EH (cell line): ENCODE measurements at places on chromosomes 1 and 21.
A peak's percentile ranks its signal among the peaks of the same experiment; 100 is the strongest.

DNA sequence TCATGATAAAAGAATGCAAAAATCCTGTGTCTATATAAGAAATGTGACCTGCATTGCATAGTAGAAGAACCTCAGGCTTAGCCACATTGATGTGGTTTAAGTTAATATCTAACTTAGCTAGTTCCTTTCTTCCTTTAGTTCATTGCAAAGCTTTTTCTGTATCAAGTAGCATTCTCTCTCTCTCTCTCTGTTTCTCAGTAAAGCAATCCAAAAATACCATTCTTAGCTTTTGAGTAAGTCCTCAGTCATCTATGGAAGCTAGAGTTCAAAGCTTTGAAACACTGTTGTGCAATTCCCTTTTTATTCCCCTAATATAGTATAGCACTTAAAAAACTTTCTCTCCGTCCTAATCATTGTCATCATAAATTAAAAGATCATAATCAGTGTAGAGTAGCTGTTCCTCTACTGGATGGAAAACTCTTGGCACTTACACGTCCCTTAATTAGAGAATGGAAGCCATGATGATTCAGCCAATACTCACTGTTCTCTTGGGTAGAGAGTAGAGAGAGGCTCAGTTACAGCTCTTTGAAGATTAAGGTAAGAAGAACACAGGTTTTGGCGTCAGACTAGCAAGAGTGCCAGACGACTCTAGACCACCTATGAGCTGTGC lies 350.3 kb upstream of the LYPLAL1 start:
- peak; percentile 97 for DNase-seq

DNA sequence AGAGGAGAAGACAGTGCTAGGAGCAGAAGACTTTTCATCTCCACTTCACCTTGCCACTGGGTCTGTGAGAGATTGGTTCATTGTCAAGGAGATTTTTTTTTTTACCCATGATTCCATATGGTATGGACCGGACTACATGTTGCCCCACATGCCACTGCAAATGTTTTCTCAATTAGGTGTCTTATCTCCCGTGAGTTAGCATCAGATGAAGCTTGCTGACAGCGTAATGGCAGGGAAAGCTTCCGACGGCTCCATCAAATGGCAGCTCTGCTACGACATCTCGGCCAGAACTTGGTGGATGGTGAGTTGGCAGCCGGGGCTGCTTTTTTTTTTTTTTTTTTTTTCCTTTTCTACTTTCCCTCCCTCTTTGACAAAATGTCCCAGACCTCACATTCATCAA lies 217.2 kb upstream of the NFIA start:
- DNase-seq = no peak

DNA sequence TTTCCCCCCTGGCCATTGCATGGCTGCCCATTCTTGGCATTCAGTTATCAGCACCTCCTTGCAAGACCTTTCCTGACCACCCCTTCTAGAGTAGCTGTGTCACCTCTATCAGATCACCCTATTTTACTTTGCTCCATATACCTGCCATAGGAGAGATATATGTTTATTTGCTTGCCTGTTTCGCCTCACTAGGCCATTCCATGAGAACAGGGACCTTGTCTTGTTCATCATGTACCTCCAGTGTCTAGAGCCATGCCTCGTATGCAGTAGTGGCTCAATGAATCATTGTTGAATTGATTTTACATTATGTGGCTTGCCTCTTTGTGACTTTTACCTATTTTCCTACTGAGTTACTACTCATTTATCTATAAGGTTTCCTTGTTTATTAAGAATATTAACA lies 26.4 kb upstream of the PADI2 start:
- DNase-seq = no peak

DNA sequence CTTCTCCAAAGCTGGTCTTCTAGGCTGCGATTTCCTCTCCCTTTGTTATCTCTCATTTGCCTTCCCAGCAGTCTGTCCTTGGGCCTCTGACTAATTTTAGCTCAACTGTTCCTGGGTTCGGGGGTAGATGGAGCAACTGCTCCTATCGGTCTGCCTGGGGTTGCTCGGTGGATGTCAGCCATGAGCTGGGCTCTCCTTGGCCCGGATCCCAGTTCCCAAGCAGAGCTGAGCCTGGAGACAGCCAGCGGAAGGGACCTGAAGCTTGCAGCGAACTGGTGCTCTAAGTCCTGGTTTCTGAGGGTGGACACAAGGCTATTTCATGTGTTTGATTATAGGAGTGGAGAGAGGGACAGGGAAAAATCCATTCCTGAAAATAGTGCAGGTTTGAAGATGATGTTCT lies 423.0 kb downstream of the RPS6KC1 start:
- no peak for DNase-seq

DNA sequence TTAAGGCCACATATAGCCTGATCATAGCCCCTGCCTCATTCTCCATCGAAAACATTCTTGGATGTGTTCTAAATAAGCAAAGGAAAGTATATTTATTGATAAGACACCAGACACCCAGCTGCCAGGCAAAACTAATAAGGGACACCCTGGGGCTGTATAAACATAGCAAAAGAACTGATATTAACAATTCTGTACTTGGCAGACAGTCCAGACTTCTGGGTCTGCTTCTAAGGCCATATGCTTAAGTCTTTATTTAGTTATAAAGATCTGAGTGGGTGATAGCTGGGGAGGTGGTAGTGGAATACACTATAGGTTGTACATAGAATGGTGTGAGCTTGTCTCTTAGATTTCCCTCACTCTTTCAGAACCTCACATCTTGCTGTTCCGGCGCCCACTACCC lies 3.9 kb downstream of the CKS1B start:
- DNase-seq = no peak

DNA sequence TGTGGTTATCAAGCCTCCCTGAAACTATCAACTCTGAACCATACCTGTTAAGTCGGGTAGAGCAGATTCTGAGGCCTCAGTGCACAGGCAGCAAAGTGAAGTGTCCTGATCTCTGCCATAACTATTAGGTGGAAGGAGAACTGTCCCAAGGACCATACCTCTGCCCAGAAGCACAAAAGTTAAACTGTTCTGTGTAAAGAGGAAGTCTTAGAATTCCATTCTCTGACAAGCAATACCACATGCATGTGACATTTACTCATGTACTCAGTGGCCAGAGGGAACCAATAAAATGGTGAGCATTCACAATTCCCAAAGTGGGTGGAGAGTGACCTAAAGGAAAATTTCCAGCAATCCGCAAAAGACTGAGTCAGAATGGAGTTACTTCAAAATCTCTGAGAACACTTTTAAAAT lies 61.0 kb downstream of the TOR3A start:
- DNase-seq = peak; percentile 98

- peak; percentile 83 for DNase-seq
These were observed 9.1 kb downstream of the NHLH1 start for GRCh38 chr1:160375788-160376524.

- no peak for DNase-seq
These were observed 735.9 kb downstream of the KCNT2 start for GRCh38 chr1:195872376-195872775.

GRCh38 chr21:40334159-40334558 lies 466.9 kb downstream of the PCP4 start:
- DNase-seq = no peak

GRCh38 chr1:77582905-77583304 lies 99.6 kb downstream of the ZZZ3 start:
- no peak for DNase-seq

DNA sequence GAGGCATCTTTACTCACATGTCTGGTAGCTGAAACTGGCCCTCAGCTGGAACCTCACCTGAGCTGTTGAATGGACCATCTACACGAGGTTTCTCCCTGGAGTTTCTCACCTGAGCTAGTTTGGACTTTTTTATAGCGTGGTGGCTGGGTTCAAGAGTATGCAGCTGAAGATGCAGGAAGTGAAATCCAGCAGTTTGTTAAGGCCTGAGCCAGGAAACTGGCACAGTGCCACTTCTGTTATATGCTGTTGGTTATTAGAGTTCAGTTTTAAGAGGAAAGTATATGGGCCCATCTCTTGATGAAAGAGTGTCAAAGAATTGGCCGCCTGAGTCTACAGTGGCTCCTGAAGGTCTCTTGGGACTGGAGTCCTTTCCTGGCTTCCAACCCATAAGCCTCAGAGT lies 35.6 kb downstream of the STUM start:
- no peak for DNase-seq

GRCh38 chr1:247482747-247483146 lies 24.8 kb upstream of the OR2B11 start:
- DNase-seq = peak; percentile 10

- no peak for DNase-seq
These were observed 41.4 kb downstream of the ELK4 start for GRCh38 chr1:205590457-205590768.

GRCh38 chr1:179798213-179798863 lies 55.2 kb downstream of the FAM163A start:
- no peak for DNase-seq

GRCh38 chr21:32687643-32688345 lies 40.0 kb downstream of the SYNJ1 start:
- DNase-seq = no peak

DNA sequence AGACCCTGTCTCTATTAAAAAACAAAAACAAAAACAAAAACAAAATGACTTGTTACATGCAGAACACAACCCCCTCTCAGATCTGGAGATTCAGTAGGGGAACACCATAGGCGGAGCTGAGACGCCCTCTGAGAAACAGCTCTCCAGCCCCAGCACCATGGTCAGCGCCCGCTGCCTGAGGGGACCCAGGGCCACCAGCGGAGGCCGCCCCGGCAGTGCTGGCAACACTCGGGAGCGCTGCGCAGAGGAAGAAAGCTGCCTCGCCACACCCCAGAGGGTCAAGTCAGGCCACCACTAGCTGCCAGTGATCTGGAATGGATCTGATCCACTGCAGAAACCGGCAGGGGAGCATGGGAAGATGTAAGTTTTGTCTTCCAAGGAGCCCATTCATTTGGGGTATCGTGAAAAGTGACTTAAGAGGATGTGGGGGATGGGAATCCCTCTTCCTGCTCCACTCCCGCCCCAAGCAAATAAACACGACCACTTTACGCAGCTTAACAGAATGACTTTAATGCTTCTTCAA lies 3.1 kb downstream of the ACTA1 start:
- peak; percentile 65 for DNase-seq

GRCh38 chr21:17195976-17196375 lies 316.9 kb upstream of the CXADR start:
- no peak for DNase-seq

DNA sequence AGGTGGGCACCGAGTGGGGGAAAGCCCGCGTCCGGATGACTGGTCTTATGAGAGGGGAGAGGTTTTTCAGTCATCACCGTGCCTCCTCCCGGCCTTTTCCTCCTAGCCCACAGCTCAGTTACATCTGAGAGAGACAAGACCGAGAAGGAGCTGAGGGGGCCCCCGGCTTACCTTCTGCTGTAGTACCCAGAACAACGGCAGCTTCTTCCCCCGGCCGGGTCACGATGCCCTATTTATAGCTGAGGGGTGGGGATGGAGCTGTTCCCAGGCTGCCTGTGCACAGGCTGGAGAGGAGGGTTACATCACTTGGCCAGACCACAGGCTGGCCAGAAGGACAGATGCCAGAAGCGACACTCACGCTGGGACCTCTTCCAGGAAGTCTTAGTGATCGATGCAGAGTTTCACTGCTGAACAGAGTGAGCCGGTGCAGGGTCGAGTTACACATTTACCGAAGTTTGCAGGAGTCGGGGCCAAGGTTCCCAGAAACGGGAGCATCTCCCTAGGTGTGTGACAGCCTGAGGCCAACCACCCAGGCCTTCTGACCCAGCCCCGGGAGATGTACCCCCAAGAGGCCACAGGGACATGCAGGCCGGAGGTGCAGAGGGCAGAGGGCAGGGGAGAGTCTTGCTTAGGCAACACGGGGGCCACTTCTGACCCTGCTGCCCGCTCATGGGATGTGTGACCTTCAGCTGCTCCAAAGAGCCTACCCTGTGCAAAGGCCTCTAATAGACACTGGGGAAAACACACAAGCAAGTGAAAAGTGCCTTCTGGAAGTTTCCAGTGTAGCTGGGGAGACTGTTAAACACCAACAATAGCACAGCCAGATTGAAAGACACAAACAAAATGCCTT lies at the start of gene AGT:
AGT (minus strand) TSS at position 208 of the 850 bp plus-strand sequence. CDS start 3,299 bp downstream, outside the sequence.
- peak; percentile 92 for DNase-seq

DNA sequence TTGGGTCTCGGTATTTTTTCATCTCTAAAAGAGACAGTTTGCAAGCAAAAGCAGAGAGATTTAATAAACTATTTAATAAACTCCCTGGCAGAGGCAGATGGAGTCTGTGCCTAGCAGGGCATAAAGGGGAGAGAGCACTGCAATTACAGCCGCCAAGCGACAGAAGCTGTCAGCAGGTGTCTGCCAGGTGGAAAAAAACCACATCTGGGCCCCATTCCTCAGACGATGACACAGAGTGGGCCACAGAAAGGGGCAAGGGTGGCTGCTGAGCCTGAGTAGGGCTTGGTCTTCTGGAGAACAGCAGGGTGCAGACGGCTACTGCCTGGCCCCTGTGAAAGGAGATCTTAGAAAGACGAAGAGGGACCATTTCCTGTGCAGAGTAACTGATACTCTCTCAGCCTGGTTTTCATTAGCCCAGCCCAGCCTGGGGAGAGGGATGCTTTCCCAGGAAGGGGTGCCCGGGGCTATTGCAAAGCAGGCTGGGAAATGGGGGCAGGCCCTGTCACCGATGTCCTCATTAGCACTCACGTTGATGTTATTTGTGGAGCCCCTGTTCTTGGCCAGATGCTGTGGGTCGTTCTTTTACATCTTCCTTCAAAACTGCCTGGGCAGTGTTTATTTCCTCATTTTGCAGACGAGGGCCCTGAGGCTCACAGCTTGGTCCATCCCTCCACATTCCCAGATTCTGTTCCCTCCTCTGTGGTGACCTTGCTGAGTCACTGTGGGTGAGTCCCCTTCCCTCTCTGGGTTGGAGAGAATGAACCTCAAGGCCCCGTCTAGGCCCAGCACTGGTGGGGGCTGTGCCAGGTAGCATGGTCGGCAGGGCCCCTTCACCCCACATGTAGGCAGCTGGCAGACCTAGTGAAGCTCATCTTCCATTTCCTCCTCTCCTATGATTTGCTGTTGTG lies 472.7 kb downstream of the PTPRU start:
- peak; percentile 95 for DNase-seq

GRCh38 chr1:67894981-67895735 lies 61.9 kb upstream of the GNG12 start:
- no peak for DNase-seq

DNA sequence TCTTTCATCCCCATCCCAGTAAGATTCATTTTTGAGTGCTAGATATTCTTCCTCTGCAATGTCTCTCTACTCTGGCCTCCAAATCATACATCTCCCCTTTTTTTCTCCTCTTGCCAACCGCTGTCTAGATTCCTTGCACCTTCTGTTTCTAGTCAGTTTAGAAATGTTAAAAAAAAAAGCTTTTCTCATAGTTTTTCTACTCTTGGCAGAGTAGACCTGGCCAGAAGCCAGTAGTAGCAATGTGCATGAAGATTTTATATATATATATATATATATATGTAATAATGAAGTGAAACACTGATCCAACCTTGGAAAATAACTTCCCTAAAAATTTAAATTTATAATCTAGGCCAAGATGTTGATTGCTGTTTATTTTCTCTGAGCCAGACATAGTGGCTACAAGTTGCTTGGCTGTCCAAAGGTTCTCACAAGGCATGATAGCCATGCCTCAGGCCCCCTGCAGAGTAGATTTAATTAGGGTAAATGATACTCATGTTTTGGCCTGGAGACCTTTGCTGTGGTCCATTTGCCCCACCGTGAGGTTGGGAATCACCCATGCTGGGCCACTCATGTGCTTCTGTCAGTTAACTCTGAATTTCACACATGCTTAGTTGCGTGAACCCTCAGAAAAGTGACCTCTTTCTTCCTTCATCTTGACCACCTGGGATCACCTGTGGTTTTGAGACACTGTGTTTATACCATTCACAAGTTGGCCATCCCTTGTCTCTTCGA lies 103.4 kb upstream of the KCNE2 start:
- DNase-seq = no peak
